ENCODE measurements at places on chromosomes 2 and 18.
A peak's percentile ranks its signal among the peaks of the same experiment; 100 is the strongest.

DNA sequence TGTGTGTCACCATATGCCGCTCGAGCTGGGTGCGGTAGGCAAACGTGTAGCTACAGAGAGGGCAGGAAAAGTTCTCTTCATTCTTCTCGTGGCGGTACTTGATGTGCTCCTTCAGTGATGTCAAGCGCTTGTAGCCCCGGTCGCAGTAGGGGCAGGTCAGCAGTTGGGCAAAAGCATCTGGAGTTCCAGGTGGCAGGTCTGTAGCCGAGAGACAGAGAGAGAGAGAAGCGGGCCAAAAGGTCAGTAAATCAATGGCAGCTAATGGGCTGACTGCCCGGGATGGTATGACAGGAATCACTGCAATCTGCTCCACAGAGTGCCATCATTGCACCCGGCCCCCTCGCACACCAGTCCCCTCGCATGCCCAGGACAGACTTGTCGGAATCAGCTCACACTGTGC is 116.0 kb downstream of the ZEB2 start:
- no peak for DNase-seq

DNA sequence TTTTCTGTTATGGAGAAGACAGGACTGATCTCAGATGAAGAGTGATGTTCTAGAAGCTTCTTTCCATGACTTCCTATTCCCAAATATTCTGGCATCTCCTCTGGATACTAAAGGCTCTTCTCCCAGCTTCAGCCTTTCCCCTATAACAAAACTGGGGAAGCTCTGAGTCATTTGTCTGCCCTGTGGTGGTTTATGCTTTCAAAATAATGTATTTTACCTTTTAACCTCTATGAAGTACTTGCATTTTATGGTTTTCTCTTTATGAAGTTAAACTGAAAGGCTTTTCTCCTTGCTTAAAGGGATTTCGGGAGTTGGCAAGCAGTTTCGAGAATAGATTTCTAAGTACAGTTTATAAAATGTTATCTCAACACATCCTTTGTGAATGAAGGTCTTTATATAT is 104.4 kb downstream of the TANC1 start:
- no peak for DNase-seq

DNA sequence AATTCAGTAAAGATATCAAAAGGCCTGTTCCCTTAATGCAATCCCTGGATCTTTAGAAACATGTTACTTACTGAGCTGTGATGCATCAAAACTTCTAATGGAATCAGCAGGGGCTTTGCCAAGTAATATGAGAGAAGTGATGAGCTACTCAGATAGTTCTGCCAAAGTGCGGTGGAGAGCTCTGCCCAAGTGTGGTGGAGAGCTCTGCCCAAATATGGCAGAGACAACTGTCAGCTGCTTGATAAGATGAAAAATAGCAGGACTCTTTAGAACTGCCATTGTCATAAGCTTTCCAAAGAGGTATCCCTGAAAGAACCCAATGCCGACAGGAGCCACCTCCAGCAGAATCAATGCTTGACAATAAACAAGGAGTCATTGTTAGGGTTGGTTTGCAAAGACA is 167.9 kb upstream of the SLC39A10 start:
- DNase-seq: no peak

DNA sequence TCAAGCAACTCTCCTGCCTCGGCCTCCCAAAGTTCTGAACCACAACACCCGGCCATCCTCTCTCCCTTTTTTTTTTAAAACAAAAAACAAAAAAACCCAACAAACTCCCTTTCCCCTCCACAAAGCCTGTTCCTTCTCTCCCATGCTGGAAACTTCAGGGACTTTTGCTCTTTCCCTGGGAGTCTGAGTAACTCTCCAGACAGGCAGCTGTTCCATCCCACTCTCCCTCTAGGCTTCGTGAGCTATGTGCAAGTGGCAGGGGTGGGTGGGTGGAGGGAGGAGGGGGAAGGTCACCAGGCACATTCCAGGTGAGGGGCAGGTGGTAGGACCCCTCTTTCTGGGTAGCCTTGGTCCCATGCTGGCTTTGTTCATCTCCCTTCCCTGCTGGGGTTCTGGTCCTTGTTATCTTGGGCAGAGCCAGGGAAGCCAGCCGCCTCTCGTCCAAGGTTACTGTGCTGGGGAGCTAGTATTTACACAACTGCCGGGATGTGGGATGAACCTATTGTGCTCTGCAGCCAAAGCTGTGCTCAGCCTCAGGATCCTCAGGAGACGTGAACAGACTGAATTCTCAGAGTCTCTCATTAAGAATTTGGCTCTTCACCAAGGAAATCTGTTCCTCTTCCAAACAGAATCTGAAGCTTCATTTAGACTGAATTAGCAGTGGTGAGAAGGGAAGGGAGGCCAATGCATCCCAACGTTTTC is 106.9 kb downstream of the LIPG start:
- DNase-seq: no peak

DNA sequence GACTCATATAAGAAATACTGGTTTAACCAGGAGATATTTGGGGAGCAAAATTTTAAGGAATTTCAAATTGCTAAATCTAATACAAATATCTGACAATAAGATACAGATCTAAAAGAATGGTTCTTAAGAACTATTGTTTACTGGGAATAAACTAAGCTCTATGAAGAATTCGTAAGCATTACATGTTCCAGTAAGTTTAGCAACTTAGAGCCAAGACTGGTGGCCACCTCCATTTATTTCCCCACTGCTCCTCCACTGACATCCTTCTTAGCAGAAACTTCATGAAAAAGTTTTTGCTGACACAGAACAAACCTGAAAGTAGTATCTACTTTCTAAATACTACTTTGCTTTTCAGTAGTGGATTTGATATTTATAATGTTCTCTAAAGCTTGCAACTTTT is 83.0 kb downstream of the ACSL3 start:
- no peak for DNase-seq

- no peak for DNase-seq
Observed at GRCh38 chr2:63849381-63850203, 7.9 kb downstream of the UGP2 start.

DNA sequence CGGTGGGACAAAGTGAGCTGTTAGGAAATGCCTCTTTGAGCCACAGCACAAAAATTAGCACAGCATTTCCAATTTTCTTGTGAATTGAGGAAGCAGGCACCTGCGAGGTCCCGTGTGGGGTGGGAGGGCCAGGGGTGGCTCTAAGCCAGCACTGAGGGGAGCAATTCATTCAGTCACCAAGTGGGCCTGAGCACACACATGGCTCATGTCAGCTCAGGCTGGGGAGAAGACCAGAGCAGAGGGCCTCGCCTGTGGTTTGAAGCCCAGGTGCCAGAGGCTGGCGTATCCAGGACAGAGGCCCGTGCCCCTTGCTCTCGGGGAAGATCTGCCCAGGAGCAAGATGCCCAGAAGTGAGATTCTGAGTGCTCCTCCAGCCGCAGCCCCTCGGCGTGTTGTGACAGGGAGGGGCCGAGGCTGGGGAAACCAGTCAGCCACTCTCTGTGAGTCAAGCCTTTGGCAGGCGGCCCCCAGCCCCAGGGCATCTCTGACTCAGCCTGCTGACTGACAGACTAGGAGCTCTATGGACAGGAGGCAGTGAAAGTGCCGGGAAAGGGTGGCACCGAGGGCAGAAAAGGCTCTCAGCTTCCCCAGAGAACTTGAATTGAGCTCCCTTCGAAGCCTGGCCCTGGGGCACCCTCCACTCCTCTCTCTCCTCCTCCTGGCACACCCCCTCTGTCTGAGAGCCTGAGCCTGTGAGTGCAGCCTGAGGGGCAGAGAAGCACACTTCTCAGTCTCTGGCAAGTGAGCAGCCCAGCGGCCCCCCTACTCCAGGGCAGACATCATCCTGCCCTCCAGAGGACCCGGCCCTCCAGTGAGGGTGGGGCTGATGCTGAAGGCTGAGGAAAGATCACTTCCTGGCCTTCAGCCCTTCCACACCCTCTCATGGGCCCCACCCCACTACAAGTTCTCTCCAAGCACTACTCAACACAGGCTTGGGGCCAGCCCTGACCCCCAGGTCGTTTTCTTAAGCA is 32.3 kb downstream of the CYP26B1 start:
- peak; percentile 68 for DNase-seq

DNA sequence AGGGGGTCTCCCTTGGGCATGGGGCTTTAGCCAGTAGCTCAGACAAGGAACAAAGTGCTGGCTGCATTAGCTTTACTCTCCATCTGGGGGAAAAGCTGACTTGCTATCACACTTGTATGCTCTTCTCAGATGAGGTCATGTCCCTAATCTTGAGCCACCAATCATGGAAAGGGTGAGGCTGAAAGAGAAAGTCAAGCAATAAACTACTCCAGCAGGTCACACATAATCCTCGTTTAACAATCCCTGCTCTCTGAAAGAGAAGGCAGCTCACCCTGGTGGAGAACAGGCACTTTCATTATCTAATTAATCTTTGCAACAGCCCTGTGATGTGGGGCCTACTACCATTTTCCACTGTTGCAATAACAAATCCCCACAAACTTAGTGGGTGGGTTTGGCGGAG is 129.7 kb upstream of the CAPN13 start:
- DNase-seq: no peak

GRCh38 chr2:230751062-230751461 is 38.4 kb downstream of the CAB39 start:
- no peak for DNase-seq

GRCh38 chr2:150129921-150130575 is 357.4 kb downstream of the RND3 start:
- DNase-seq: no peak

- DNase-seq: no peak
Observed at GRCh38 chr2:213086571-213086970, 64.8 kb downstream of the IKZF2 start.

DNA sequence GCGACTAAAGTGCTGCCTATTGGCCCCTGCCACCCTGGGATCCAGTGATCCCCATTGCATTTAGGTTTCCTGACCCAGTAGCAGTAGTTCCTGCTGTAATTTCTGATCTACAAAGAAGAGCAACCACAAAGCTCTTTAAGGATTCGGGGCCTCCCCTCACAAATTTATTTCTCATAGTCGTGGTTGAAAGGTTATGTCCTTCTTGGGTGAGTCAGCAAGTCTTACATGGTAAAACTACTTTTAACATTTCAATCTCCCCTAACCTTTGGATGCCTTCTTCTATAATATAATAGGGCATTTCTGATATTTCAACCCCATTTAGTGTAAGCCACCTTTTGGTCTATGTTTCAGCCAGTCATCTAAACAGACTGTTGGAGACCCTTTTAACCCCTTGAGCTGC is 14.9 kb downstream of the PIKFYVE start:
- DNase-seq: no peak

DNA sequence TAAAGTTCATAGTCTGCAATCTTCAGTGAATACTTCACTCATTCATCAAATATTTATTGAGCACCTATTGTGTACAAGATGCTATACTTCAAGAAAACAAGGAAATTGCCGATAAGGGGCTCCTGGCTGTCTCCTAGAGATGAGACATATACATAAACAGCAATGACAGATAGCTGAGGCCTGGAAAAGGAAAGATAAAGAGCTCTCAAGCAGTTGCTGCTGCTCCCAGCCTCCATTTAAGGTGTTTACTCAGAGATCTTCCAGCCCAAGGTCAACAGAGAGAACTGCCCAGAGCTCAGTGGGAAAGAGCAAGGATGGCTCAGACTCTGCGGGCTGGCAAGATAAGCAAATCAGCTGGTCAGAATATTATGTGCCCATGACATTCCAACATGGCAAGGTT is 3.3 kb upstream of the SLC14A2 start:
- DNase-seq: no peak

DNA sequence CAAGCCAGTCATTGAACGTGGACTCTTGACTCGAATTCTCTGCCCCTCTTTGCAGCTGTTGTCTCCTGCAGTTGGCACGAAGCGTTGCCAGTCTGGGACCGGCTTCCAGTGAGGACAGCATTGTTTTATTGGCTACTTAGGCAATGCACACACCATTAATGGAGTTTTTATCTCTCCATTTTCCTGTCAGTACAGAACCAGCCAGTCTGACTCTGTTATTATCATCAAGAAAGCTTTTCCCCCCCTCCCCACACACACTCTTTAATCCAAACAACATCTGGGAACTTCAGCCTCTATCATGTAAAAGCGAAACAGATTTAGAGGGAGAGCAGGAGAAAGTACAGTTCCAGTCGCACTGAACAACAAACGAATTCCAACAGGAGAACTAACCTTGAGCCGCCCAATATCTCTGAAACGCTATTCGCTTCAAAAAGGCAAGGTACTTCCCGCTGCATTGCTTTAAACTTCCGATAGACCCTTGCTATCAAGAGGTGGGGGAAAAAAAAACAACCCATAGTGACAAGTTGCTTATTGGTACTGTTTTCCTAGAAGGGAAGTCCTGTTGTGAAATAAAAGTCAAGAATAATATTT is 38.2 kb downstream of the ACVR1 start:
- DNase-seq: no peak

DNA sequence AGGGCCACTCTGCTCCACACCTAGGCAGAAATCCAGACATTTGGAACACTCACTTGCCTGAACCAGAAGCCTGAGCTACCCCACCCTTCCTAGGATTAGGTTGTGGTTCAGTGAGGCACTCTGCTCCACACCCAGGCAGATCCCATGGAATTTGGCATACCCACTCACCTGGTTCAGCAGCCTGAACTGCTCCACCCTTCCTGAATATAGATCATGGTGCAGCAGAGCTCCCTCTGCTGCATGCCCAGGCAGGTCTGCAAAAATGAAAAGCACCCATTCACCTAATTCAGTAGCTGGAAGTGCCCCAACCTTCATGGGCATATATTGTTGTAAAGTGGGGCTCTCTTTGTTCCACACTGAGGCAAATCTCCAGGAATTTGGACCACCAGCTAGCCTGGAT is 185.1 kb upstream of the CNTNAP5 start:
- no peak for DNase-seq

DNA sequence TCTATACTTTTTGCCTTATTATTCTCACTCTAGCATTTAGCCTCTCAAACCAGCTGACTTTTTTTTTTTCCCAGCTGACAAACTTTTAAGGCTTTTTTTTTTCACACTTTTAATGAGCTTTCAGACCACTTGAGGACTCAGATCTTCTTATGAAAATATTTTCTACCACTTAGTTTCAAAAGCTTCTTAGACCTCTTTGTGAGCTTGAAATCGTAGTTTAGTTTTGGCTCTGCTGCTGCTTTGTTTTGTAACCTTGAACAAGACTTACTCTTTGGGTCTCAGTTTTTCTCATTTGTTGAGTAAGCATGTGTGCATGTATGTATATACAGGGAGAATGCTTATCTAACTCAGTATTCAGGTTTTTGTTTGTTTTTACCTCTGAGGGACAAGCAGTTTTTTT is 3.5 kb downstream of the NBEAL1 start:
- DNase-seq: no peak

- DNase-seq: no peak
Observed at GRCh38 chr18:52200406-52200805, 139.6 kb upstream of the DCC start.
